ENCODE measurements at places on chromosomes 7 and 10.

- DNase-seq, result no peak
Measured at GRCh38 chr7:3265388-3265787, 35.7 kb upstream of the SDK1 start.

DNA sequence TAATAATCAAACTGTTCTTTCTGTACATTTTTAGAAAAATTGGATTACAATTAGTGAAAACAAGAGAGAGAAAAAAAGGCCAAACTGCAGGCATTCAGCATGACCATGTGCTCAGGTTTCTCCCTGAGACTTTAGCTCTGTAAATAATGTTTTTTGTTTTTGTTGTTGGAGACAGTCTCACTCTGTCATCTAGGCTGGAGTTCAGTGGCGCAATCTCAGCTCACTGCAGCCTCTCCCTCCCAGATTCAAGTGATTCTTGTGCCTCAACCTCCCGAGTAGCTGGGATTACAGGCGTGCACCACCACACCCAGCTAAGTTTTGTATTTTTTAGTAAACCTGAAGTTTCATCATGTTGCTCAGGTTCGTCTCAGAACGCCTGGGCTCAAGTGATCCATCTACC lies 23.0 kb downstream of the BZW2 start:
- no peak for DNase-seq

- no peak for DNase-seq
Measured at GRCh38 chr10:88042160-88043100, 179.0 kb downstream of the PTEN start.

DNA sequence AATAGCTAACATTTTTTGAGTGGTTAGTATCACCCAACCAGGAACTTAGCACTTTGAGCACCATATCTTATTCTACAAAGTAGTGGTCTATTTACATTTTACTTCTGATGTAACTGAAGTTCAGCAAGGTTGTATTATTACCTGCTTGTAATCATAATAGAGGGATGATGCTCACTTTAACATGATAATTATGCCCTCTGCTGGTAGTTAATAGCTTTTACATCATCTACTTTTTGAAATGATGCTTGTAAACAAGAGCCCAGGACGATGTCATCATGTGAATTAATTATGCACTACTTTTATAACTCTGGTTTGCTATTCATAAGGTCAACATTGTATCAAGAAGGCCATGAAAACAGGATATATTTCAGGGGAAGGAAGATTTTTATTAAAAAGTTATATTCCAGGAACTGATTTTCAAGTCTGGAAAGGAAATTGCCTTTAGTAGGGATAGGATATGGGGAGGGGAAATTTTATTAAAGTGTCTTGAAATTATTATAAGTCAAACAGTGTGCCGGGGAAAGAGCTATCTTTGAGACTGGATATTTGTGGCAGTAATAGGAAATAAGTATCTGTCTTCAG lies 80.3 kb upstream of the SCIN start:
- no peak for DNase-seq

DNA sequence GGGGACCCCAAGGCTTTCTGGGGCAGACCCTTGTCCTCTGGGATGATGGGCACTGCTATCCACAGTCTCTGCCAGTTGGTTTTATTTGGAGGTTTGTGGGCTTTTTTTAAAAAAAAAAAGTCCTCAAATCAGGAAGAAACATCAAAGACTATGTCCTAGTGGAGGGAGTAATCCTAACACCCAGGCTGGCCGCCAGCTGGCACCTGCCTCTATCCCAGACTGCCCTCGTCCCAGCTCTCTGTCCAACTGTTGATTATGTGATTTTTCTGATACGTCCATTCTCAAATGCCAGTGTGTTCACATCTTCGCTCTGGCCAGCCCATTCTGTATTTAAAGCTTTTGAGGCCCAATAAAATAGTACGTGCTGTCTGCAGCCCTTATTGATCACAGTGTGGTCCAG lies 61.0 kb upstream of the LRRC4 start:
- DNase-seq, result no peak
